Inflammatory macrophage treated with lipopolysaccharide for 1 hour (primary cell): ENCODE measurements at places on chromosomes 5 and 9.

DNA sequence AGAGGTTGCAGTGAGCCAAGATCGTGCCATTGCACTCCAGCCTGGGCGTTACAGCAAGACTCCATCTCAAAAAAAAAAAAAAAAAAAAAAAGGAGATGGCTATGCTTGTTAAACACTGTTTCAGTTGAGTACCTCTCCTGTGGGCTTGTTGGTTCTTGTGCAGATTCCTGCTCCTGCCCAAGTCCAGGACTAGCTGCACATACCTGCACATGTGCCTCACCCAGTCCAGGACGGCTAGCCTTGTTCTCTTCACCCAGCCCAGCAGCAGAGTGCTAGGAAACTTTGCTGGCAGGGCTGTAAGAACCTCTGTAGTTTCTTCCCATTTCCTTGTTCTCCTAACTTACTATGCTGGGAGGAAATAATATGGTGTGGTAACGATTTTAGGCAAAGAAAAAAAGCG lies 234.1 kb upstream of the DMRT1 start:
- DNase-seq, result no peak

DNA sequence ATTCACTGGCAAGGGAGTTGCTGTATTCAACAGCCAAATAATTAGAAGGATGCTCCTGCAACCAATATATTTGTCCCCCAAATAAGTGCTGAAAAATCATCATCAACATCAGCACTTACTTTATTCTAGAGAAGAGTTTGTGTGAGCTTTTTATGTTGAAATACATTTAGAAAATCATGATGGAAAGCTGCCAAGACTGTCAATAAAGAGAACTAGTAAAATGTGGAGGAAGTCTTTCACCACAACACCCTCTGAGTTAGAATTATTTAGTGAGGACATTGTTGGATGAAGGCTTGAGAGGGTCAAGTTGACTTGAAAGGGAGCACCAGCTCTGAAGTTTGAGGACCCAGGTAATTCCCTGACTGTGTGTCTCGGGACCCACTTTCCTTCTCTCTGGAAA lies 100.2 kb upstream of the TBCA start:
- DNase-seq, result peak; percentile 45

GRCh38 chr5:101346447-101346846 lies 443.4 kb upstream of the ST8SIA4 start:
- DNase-seq, result no peak

DNA sequence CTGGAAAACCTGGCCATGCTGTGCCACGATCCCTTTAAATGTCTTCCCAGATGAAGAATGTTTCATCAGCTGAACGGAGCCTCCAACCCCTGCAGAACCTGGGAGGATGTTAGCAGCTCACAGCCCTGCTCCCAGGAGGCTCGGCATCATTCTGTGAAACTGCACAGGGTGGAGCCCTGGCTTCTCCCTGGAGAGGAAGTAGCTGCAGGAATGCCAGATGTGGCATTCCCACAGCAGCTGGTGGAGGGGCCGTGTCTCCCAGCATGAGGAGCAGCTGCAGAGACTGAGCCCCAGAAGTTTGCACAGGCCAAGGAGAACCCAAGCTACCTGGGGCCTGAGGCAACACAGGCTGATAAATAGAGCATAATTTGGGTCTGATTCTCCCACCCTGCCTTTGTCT lies 165.8 kb upstream of the MAP3K1 start:
- DNase-seq, result no peak

DNA sequence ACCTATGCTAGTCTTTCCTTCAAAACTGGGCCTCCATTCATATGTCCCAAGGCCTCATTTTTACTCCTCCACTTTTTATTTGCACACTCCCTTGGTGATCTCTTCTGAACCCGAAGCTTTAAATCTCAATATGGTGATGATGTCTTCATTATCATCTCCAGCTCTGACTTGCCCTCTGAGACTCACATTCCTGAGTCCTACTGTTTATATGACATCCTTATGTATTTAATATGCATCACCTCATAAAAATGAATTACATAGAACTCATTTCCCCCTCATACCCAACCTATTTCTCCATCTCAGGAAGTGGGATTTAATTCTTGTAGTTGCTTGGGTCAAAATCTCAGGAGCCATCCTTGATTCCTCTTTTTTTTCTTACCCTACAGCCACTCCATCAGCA lies 473.0 kb downstream of the EBF1 start:
- no peak for DNase-seq
